Anterior cingulate cortex (tissue), 58 donors: ENCODE measurements at places on chromosomes 5 and 9.

DNA sequence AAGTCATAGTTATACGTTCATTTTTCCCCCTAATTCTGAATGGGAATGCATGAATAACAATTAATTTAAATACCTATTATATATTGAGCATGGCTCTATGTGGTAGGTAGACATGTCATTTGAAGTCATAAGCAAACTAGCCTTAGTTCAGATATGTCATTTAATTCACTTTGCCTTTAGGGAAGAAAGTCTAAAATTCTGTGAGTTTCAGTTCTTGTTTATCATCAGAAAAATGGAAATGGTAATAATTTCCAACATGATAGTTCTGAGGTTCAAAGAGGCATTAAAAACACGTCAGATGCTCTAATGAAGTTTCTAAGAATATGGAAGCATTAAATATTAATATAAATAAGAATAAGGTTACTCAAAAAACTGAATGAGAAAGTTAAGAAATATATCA is 13.1 kb upstream of the ANXA1 start:
- no peak for DNase-seq

DNA sequence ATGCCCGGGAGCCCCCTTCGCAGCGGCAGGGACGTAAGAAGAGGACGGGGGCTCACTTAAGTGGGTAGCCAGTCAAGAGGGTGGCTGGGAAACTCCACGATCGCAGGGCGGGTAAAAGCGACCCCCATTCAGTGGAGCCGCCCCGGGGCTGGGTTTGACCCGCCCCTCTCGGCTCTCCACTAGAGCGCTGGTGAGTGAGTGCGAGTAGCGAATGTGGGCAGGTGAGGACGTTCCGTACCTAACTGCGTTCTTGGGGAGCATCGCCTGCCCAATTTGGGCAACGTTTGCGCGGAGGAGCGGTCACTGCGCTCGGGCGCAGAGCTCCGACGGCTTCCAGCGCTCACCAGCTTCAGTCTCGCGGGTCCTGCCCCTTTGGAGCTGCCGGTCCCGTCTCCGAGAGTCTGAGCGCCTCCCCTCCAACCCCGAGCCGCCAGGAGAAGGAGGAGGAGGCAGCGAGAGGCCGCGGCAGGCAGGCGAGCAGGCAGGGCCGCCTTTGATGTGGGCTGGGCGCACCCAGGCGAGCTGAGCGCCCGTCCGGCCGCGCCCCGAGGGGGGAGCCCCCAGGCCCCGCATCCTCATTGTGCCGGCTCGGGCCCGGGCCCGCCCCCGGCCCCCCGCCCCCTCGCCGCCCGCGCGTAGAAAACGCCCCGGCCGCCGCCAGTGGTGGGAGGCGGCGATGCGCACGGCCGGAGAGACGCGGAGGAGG is at the start of gene FGF18:
FGF18 (plus strand) TSS at position 666 of the 706 bp plus-strand sequence. CDS start 553 bp downstream, outside the sequence.
- DNase-seq: no peak

DNA sequence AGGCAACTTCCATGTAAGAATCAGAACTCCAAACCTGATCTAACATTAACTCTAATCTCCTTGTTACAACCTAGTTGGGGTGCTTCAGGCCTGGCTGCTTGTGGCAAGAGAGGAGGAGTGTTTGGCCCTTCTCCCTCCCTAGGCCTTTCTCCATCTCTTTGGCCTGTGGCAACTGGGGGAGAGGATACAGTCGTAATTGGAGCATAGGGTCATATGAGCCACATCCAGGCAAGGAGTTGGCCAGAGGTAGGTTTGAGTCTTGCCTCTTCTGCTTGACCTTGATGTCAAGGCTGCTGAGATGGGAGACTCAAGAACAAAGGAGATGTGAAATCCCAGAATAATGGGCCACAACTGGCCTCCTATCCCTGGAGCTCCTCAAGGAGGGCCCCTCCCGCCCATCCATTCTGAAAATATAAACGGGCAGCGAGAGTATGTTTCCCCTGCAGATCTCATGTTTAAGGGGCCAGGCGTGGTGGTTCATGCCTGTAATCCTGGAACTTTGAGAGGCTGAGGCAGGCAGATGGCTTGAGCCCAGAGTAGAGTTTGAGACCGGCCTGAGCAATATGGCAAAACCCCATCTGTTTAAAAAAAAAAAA is 59.3 kb upstream of the ANGPTL2 start:
- no peak for DNase-seq

DNA sequence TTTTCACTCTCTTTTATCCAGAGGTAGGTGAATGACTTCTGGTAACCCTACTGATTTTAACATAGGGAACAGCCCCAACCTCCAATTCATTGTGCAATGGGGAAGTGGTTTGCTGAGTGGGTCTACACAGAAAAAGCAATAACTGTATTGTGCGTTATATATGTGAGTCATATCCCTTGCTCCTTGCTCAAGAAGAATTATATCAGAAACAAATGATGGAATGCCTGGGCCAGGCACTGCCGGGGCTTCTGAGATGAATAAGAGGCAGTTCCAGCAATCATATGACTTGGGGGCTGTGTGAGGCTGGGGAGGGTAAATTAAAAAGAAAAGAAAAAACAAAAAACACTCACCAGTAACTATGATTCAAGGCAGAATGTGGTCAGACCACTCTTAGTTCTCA is 79.2 kb upstream of the ABCA1 start:
- no peak for DNase-seq

GRCh38 chr9:20985851-20986600 is 45.4 kb downstream of the HACD4 start:
- DNase-seq: no peak

- DNase-seq: no peak
These were observed 373.3 kb upstream of the FAM174A start for GRCh38 chr5:100161868-100162267.

DNA sequence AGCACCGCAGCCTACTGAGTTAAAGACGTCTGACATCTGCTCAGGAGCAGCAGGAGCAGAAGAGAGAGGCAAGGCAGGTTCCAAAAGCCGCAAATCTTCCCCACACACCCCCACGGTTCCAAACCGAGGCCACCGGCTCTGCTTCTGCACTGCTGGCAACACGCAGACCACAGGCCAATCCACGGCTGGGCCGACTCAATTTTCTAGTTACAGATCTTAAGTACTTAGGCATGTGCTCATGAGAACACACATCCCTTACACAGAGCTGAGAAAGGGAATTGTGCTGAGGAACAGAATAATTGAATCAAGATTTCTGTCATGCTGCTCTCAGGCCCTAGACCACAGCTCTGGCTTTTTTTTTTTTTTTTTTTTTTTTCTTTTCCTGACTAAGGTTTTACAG is 32.6 kb downstream of the PAX5 start:
- DNase-seq: no peak

GRCh38 chr9:107949061-107949460 is 459.5 kb upstream of the KLF4 start:
- no peak for DNase-seq

DNA sequence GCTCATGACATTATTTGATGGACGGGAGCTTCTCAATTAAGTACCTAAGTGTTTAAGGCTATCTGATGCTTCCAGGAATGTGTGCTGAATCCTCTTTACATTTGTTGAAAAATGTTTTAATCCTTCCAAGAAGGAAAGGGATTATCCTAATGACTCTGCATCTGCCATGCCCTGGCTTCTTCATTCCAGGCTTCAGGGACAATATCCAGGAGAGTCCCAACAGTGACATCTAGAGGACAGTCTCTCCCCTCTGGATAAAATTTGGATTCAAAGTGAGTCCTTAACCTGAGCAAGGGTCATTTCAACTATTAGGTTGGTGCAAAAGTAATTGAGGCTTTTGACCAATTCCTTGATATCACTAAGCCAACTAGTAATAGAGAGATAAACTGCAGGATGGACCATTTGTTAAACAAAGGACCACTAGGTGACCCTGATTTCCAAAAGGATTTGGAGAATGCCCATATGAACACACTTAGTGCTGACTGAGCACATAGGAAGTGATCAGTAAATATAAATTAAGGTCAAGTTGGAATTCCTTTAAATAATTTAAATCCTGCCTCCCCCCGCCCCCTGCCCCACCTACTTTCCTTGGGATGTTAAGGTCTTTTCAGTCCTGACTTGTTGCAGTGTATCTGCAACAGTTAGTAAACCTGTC is 19.1 kb downstream of the TNFSF8 start:
- peak; percentile 10 for DNase-seq

DNA sequence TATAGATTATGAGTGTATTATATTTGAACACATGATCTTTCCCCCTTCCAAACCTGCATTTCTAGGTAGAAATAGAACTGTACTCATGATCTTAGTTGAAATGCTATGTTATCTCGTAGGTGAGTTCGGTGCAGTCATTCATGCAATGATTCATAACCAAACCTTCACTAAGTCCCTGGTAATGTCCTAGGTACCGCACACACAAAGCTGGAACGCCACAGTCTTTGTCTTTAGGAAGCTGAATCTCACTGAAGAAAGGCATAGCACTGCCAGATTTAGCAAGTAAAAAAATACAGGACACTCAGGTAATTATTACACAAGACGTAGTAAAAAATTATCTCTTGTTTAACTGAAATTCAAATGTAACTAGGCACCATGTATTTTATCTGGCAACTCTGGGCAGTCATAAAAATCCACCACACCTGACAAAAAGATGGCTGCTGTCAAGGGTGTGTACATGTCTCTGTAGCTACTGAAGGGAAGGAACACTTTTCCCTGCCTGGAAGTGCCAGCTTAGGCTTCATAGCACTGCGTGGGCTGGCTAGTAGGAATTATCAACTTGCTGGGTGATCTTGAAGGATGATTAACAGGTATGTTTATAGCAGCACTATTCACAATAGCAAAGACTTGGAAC is 28.0 kb upstream of the TXN start:
- no peak for DNase-seq

- no peak for DNase-seq
These were observed 7.7 kb downstream of the TNFSF15 start for GRCh38 chr9:114798101-114798500.

DNA sequence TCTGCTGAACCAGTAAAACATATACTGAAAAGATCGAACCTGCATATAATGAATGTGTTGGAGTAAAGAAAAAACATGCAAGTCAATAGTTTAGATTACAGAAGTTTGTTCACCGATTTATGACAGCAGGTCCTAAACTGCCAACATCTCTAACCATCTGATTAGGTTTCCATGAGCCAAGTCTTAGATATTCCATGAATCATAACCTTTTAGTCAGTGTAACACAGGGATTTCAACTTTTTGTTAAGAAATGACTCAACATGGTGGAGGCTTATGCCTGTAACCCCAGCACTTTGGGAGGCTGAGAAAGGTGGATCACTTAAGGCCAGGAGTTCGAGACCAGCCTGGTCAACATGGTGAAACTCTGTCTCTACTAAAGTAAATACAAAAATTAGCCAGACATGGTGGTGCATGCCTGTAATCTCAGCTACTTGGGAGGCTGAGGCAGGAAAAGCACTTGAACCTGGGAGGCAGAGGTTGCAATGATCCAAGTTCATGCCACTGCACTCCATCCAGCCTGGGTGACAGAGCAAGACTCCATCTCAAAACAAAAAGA is 38.7 kb downstream of the APC start:
- DNase-seq: no peak

GRCh38 chr5:138574744-138575193 is 432 bp downstream of the HSPA9 start:
- DNase-seq: no peak

GRCh38 chr9:37639109-37639762 is 11.5 kb upstream of the FRMPD1 start:
- DNase-seq: no peak

DNA sequence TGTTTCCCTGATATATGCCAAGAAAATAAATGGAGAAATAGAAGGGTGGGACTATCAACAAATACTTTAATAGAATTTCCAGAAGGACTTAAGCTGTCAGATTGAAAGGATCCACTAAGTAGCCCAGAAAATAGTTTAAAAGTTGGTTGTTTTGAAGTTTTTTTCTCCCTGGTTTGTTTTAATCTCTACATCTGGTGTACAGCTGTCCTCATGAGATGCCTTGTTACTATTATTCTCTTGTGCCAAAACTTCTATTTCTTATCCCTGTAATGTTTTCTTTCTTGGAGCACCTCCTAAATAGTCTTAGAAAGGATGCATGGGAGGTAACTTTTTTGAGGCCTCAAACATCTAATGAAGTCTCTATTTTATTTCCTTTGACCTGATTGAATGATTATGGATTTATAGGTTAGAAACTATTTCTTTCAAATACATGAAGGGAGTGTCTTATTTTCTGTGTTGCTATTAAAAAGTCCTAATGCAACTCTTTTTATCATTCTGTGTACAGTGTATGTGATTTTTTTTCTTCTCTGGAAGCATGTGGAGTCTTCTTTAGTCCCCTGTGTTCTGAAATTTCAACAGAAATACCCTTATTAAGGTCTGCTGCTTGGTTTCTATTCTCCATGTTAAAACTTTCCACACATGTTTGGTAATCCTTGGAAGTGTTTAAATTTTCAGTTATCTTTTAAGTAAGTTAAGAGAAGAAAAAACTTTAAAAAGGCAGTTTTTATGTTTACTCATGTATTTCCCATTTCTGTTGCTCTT is 140.0 kb upstream of the CDKN2B start:
- DNase-seq: no peak

GRCh38 chr5:154368041-154368800 is 77.6 kb upstream of the SAP30L start:
- DNase-seq: no peak

- DNase-seq: peak; percentile 70
These were observed 35.0 kb downstream of the ERGIC1 start for GRCh38 chr5:172868924-172869591.

GRCh38 chr5:112708103-112708622 is 29.5 kb upstream of the APC start:
- DNase-seq: no peak

GRCh38 chr5:120152472-120152871 is 311.6 kb upstream of the PRR16 start:
- no peak for DNase-seq

DNA sequence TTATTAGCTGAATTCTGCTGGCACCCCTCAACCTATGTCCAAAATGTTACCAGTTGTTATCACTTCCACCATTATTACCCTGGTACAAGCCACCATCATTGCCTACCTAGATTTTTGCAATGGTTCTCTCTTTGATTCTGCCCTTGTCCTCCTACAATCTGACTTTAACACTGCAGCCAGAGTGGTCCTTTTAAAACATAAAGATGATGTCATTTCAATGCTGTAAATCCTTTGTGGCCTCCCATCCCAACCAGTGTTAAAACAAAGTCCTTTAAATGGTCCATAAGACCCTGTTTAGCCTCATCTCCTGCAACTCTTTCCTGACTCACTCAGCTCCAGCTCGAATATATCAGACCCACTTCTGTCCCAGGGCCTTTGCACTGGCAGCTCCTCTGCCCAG is 54.9 kb upstream of the FSTL4 start:
- DNase-seq: no peak

- DNase-seq: no peak
These were observed 256.5 kb upstream of the ZNF608 start for GRCh38 chr5:125002727-125003598.

GRCh38 chr9:36985769-36986467 is 48.1 kb downstream of the PAX5 start:
- DNase-seq: no peak

GRCh38 chr9:5886114-5886939 is 4.4 kb upstream of the MLANA start:
- peak; percentile 57 for DNase-seq

DNA sequence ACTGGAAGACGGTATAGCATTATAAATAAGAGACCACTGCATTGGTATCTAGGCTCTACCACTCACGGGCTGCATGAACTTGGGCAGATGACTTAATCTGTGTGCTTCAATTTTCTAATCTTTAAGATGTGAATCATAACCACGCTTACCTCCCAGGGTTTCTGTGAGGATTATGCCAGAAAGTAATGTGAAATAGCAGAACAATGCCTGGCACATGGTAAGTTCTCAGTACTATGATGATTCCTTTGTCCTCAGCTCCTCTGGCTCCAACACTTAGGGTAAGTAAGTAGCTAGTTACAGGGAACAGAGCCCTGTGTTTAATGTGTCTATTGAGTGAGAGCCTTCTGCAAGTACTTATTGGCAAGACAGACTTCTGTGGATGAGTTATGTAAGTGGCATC is 31.1 kb downstream of the POU4F3 start:
- DNase-seq: no peak
